Stimulated activated CD4-positive, alpha-beta T cell treated with anti-CD3 and anti-CD28 coated beads, Interleukin-15, amount 100 ng/mL, for 1 hour (primary cell): ENCODE measurements at places on chromosomes 6 and 20.

GRCh38 chr6:157535340-157536222, 154.6 kb downstream of the ZDHHC14 start:
- no peak for DNase-seq

GRCh38 chr6:43515808-43516207, 918 bp downstream of the YIPF3 start:
- no peak for DNase-seq

- no peak for DNase-seq
Measured at GRCh38 chr20:62477669-62478455, 2.1 kb upstream of the GATA5 start.

DNA sequence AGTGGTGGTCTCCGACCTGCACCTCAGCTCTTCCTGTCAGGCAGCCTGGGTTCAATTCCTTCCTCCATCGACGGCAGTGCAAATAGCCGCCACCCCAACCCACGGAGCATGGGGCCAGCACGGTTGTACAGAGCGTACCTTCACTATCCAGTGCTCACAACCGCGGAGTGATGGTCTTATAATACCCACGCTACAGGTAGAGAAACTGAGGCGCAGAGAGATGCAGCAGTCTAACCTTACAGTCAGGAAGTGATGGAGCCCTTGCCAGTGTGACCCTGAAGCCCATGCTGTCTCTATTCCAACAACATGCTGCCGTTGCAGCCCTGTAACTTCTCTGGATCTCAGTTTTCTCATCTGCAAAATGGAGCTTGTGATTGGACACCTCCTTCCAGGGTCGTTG, 11.0 kb downstream of the SCRT2 start:
- no peak for DNase-seq

DNA sequence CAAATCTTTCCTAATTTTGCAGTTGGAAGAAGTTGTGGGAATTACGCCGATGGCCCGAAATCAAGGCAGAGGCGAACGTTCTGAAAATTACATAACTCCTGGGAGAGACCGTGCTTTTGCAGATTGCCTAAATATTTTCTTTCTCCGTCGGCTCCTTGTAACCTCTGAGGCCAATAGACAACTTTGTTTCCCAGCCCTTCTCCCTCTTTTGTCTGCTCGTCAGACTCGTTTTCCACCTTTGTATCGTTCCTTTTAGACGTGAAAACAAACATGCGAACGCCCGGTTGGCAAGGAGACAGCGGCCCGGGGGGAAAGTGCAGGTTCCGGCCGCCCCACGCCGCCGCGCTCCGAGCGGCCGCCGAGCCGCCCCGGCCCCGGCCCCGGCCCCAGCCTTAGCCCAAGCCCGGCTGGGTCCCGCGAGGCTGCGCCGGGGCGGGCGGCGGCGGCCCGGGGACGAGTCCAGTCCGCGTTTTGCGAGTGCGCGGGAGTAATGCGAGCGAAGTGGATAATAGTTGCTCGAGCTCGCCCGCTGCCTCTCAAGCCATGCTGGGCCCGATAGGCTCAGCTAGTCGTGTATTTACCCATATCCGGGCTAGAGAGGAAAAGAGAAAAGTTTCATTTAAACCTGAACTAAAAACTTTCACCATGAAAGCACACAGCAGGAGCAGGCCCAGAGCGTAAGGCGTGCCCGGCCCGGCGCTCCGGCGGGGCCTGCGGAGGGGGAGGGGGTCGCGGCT, at the start of gene ARID1B:
ARID1B (plus strand) TSS at position 539 of the 737 bp plus-strand sequence. CDS start 303 bp downstream, outside the sequence.
- peak; percentile 64 for DNase-seq

- DNase-seq, result no peak
Measured at GRCh38 chr20:25039697-25040437, 18.1 kb downstream of the ACSS1 start.

GRCh38 chr20:9200196-9200595, 131.3 kb downstream of the PLCB4 start:
- DNase-seq, result no peak

DNA sequence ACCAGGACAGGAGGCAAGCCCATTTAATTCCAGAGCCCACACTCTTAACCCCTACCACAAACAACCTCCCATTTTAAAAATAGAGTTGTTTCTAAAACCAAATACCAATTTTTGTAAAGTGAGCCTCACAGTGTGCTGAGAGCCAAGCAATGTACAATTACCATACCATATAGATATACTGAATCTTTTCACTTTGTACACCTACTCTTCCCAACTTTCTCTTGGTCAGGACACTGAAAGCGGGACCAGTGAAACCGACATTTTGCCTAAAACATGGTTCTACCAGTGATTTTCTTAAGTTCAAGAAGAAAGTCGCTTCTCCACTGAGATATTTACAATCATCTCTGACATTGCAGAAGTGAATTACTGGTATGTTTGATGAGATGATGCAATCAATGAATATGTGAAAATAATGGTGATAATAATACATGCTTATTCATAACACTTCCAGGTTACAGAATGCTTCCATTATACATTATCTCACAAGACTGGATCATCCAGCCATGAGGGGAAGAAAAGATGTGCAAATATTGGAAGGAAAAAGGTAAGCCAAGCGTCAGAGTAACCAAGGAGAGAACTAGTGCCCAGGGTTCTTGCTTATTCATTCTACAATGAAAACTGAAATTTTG, 74.1 kb downstream of the HIVEP2 start:
- DNase-seq, result no peak

GRCh38 chr6:112155886-112156285, 68.5 kb downstream of the FAM229B start:
- no peak for DNase-seq

DNA sequence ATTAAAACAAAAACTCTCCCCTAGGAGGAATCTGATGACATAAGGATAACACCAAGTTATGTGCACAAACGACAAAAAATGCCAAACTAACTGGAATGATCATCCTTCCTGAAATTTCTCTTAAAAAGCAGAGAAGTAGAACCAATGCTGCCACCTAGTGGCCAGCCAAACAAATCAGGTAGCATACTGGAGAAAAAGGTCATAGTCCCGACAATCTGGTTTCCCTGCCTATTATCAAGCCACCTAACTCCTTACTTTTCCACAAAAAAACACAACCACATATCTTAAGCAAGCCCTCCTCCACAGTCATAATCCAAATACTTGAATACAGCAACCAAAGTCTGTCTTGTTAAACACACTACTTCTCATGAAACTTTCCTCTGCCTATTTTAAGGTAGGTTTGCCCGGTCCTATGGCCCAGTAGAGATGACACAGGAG, 5.3 kb downstream of the OARD1 start:
- DNase-seq, result peak; percentile 22

DNA sequence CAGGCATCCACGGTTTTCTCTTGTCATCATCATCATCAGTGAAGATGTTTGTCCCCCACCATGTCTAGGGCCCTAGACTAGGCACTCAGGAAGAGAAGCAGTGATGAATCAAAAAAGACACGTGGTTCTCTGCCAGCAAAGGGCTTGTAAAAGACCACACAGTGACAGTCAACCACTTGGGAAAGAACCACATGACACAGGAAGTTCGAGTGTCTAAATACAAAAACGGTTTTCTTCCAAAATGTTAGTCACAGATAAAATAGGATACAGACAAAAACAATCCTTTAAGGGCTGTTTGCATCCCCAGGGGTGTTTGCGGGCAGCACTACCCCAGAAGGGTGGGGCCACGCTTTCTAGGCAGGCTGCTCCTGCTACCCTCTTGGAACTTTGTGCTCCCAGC, 356.8 kb upstream of the AGPAT4 start:
- DNase-seq, result no peak

DNA sequence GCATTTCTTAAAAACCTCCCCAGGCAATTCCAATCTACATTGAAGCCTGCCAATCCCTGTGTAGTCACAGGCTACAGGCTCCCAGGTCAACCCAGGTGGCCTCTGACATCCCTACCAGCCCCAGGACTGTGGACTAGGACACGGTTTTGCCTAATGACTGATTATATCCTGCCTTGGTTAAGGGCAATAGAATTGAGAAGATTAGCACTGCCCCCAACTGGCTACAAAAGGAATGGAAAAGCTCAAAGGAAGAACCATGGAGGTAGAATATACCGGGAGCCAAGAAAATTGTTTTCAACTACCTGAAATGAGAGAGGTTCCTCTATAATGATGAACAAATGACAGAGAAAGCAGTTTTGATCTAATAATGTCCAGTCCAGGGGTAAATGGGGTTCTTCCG, 421.1 kb upstream of the AGPAT4 start:
- no peak for DNase-seq

DNA sequence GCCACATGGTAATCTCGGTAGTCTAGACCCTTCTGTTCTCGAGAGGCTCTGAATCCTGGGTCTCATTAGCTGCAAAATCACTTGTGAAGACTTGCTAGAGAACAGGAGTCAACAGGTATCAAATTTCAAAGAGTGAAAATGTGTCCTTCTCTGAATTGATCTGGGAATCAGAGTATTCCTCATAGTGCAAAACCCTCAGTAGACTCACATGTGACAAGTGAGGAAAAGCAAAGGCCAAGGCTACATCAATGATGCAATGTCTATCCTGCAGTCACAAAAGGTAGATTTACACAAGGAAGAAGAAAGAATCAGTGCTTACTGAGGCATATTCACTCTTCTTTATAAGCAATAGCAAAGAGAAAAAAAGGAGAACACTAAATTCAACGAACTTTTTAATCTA, 1220.0 kb upstream of the GJE1 start:
- DNase-seq, result no peak

GRCh38 chr6:90424580-90424979, 127.9 kb upstream of the BACH2 start:
- DNase-seq, result no peak

DNA sequence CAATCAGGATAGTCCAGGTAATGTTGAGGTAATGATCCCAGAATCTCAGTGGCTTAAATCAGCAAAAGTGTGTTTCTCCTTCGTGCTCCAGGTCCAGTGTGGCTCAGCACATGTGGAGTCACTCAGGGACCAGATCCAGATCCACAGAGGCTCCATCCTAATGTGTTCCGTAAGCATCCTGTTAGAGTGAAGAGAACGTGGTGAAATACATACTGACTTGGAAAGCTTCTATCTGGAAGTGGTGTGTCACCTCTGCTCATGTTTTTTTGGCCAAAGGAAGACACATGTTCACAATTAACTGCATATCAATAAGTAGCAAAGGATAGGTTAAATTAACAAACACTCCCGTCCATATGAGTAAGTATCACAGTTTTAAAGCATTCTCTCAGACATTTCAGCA, 26.8 kb upstream of the PREP start:
- DNase-seq, result no peak

DNA sequence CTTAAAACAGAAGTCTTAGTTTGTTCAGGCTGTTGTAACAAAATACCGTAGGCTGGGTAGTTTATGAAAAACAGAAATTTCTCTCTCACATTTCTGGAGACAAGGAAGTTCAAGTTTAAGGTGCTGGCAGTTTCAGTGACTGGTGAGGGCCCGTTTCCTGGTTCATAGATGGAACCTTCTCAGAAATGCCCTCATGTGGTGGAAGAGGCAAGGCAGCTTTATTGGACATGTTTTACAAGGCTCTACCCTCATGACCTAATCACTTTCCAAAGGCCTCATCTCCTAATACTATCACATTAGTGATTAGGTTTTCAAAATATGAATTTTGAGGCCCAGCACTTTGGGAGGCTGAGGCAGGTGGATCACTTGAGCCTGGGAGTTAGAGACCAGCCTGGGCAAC, 2.4 kb downstream of the HEBP2 start:
- no peak for DNase-seq

DNA sequence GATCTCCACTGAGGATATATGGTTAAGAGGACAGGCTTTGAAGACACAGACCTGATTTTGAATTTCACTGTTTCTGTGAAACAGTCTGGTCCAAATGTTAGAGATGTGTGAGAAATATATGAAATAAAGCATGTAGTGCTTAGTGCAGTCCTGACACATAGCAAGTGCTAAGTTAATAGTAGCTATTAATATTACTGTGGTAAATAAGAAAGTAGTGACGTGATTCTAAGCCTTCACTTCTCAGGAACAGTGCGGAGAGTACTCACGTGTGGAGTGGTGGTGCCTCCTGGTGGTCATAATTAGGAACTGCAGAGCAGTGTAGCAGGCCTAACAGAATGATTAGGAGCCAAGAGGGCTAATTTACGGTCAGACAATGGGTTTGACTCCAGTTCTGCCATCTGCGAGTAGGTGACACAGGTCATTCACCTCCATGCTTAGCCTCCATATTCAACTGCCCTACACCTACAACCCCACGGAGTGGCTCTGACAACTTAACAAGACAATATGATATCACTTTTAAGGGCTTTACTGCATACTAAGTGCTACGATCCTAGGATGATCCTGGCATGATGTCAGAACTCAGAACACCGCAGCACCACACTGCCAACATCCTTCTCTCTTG, 106.2 kb downstream of the JPH2 start:
- DNase-seq, result peak; percentile 49

- DNase-seq, result no peak
Measured at GRCh38 chr6:8939615-8940014, 504.3 kb upstream of the SLC35B3 start.

- DNase-seq, result no peak
Measured at GRCh38 chr20:61691978-61692377, 373.7 kb downstream of the TAF4 start.

- no peak for DNase-seq
Measured at GRCh38 chr20:50215101-50215690, 24.6 kb downstream of the CEBPB start.
